ENCODE measurements at places on chromosomes 1 and 21.

DNA sequence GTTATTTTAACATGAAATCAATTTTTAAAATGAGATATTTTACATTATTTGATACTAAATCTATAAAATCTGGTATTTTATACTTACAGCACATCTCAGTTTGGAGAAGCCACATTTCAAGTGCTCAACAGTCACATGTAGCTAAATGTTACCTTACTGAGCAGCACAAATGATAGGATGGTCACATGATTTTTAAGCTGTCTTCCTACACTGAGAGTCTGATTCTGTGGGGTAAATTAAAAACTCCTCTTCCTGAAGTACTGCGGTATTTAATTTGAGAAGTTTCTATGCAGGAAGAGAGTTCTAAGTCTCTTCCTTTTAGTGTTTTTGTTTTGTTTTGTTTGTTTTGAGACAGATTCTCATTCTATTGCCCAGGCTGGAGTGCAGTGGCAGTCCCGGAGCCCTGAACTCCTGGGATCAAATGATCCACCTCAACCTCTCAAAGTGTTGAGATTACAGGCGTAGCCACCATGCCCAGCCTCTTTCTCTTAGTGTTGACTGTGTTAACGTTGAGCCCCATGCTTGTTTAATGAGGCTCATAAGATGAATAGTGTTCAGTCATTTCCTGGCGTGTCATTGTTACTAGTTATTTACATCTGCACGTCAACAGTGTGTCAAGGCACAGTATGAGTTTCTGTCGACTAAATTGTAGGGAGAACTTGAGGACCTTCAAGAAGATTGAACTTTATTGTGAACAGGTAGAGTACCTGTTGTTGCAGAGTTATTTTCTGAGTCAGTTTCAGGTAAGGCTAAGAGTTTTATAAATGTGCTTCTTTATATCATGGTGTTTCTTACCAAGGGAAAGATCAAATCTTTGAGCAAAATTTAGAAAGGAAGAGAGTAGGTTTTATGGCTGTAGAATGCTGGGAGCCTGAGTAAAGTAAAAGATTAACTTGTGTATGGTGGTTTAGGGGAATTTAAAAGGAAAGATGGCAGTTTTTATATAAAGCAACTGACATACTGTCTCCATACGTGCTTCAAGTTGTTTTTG lies 3.3 kb downstream of the CNST start:
- DNase-seq, result no peak

DNA sequence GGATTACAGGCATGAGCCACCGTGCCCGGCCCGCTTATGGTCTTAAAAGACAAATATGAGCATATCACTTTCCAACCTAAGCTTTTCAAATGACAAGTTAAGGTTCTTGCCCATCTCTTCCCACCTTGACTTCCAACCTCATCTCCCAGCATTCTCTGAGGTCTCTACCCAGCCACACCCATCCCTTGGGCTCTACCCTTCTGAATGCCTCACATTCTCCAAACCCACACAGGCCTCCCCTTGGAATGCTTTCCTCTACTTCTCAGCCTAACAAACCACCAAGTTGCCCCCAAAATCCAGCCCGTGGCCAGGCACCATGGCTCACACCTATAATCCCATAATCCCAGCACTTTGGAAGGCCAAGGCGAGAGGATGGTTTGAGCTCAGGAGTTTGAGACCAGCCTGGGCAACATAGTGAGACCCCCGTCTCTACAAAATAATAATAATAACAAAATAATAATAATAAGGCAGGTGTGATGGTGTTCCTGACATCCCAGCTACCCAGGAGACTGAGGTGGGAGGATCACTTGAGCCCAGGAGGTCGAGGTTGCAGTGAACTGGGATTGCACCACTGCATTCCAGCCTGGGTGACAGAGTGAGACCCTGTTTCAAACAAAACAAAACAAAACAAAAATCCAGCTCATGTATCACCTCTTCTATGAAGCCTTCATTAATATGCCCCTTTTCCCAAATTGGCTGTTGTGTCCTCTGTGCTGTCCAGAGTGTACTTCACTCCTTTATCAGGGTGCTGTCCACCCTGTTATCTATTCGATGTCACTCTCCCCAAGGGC lies 11.2 kb downstream of the DCST2 start:
- no peak for DNase-seq

DNA sequence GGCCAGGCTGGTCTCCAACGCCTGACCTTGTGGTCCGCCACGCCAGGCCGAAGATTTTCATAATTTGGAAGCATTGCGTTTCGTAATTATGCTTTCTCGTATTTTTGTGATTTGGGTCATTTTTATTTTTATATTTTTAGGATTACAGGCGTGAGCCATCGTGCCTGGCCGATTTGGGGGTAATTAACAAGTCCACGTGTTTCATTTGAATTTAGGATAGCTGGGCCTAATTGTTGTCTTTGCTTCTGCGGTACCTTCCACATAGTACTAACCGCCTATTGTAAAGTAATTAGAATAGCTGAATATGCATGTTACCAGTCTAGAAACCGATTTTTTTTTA lies 1.0 kb downstream of the RCC1 start:
- DNase-seq, result no peak

- no peak for DNase-seq
Measured at GRCh38 chr1:35511305-35511704, 45.9 kb downstream of the KIAA0319L start.

- DNase-seq, result no peak
Measured at GRCh38 chr1:41431490-41432350, 52.8 kb downstream of the EDN2 start.

- DNase-seq, result peak; percentile 69
Measured at GRCh38 chr1:152459596-152460528, 45.8 kb upstream of the CRNN start.

GRCh38 chr1:21237446-21238088 lies 52.7 kb downstream of the ECE1 start:
- DNase-seq, result no peak

- DNase-seq, result no peak
Measured at GRCh38 chr1:81358151-81358550, 442.6 kb upstream of the ADGRL2 start.

DNA sequence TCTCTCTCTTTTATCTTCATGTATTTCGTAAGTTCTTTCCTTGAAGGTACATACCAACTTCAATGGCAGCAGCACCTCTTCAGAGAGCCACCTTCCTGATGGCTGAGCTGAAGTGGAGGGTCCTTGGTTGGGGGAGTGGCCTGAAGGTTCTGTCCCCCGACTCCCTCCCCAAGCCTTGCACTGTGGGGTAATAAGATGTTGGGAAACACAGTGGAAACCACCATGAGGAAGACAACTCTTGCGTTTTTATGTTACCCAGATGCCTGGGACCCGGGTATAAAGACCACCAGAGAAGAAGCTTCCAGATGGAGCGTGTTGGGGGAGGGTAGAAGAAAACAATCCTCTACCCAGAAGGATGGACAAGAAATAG lies 794 bp downstream of the KRTAP12-3 start:
- no peak for DNase-seq

- no peak for DNase-seq
Measured at GRCh38 chr1:66757722-66758240, 5.5 kb downstream of the DYNLT5 start.

DNA sequence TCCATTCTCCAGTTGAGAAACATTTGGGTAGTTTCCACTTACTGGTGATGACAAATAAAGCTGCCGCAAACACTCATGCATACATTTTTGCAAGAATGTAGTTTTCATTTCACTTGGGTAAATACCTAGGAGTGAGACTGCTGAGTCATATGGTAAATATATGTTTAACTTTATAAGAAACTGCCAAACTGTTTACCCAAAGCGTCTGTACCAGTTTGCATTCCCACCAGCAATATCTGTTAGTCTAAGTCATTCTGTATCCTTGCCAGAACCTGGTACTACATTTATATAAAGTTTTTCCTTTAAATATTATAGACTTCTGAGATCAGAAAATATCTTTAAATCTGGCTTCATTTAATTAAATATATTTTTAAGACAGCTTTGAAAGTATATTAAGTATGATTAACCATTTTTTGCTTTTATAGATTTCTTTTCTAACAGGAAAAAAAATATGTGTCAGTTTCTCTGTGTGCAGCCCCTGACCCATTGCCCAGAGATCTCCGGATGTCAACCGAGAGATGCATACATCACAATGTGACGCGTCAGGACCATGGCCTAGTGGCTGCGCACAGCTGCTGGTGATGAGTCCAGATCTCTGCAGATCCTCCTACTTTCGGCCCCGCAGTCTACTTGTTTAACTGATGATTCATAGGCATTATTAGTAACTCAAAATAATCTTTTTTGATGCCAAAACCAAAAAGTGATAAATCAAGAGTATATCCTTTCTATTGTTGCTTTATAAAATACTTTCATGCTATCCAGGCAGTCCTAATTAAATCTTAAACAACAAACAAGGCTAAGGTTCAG lies 227.1 kb upstream of the MAP1LC3C start:
- no peak for DNase-seq

- no peak for DNase-seq
Measured at GRCh38 chr1:56065729-56066128, 513.6 kb downstream of the PLPP3 start.

GRCh38 chr1:164767752-164768402 lies 208.9 kb downstream of the PBX1 start:
- DNase-seq, result no peak

DNA sequence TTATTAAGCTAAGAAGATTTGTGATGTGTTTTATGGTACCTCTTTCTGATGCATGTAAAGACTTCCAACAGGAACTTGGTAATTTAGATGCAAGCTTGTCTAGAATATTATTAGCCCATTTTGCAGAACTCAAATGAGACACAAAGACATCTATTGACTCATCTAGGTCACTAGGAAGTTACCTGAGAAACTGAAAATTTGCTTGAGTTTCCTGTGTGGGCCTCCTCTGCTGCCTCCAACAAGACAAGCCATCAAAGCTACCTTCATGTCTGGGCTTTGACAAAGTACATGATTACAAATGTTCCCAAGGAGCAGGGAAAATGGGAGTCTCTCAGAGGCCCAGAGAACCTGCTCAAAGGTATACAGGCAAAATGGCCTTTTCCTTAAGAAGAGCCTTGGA lies 5.6 kb downstream of the RUNX1 start:
- no peak for DNase-seq

DNA sequence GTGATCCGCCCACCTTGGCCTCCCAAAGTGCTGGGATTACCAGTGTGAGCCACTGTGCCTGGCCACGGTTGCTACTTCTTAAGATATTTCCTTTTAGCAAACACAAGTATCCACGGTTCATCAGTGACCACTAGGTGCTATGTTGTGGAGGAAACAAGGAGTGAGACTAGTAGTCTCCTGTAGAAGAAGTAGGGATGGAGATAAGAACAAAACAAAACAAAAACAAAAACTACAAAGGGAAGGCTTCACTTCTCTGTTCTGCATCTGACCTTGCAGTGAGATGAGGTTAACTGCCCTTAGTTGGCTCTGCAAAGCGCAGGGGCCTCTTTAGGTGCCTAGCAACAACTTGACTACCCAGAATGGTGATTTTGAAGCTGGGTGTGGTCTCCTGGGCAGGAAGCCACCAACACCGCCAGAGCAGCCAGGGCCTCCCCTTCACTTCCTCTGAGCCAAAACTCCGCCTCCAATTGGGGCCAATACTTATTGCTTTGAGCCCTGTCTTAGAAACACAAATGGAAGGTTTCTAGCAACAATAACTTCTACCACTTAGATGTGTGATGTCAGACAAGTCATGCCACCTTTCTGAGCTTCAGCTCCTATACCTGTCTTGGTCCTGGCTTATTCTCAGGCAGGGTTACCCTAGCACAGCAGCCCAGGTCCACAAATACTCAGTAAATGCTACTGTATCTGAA lies 12.8 kb upstream of the CDC42 start:
- DNase-seq, result peak; percentile 64

DNA sequence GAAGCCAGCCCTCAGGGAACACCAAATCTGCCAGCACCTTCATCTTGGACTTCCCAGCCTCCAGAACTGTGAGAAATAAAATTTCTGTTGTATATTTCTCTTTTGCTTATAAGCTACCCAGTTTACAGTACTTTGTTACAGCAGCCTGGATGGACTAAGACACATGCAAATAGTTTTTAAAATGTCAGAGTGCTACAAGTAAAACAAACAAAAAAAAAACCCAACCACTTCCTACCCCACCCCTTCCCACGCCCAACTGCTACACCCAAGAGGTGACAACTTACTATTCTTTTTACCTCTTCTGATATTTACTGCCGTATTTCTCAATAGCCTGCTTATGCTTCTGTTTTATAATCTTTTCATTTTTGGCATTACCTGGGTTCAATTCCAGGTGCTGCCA lies 8.6 kb upstream of the SPSB1 start:
- no peak for DNase-seq

- DNase-seq, result no peak
Measured at GRCh38 chr1:119721896-119722295, 10.2 kb downstream of the PHGDH start.

GRCh38 chr1:156086256-156086662 lies 4.0 kb upstream of the MEX3A start:
- no peak for DNase-seq

DNA sequence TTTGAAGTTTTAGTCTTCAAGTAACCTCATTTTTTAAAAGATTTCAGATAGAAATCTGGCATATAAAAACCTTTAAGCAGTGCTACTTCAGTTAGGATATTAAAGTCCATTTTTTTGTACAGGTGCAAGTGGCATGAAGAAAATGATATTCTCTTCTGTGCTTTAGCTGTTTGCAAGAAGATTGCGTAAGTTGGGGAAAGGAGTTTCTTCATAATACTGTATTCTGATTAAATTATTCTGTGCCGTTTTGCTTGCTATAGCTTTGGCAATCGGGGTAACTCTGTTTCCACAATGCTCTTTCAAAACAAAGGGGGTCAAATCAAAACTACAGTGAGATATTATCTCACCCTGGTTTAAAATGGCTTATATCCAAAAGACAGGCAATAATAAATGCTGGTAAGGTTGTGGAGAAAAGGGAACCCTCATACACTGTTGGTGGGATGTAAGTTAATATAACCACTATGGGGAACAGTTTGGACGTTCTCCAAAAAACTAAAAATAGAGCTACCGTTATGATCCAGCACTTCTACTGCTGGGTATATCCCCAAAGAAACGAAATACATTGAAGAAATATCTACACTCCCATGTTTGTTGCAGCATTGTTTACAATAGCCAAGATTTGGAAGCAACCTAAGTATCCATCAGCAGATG lies 27.1 kb downstream of the MAEL start:
- DNase-seq, result no peak

DNA sequence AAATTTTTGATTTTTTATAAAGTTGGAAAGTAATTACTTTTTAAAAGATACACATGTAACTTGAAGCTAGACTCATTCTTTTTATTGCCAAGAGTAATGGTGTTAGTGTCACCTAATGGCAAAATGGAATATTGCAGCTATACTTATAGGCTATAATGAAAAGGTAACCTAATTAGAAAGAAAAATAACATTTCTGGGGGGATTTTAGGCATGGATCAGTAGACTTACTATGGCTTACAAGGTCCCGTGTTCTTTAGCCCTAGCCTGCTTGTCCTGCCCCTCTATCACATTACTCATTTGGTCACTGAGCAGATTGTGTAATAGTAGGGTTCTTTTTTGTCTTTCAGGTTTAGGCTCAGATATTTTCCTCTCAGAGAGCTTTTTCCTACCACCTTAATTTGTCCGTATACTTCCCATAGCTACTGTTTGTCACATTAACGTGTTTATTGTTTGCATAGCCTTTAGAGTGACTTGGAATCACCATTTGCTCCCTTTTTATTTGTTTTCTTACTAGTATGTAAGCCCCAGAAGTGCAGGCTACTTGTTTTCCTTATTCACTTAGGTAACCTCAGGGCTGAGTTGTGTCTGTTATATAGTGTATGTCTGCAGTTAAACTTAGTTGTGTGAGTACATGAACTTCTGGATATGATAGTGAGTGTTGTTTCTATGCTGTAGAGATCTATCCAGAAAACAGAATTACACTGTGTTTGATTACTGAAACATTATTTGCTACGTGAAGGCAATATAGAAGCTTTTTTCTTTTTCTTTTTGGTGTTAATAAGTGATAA lies 58.7 kb downstream of the RABGAP1L start:
- DNase-seq, result no peak
